ENCODE measurements at places on chromosomes 2 and 18.
A peak's percentile ranks its signal among the peaks of the same experiment; 100 is the strongest.

DNA sequence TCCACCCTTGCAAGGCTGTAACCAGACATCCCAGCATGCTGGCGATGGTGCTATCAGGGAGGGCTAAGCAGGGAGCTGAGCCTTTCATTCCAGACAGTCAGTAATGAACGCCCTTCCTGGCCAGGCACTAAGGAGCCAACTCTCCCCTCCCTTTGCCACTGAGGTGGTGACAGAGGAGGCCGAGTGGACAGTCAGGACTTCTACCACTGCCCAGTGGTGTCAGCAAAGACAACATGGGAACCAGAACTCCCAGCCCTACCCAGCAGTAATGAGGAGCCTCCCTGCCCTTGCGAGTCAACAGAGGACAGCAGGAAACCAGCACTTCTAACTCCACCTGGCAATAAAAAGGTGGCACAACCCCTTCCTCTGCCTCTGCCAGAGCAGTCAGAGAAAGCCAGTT lies 68.6 kb downstream of the ZAP70 start:
- no peak for DNase-seq

- DNase-seq = no peak
Measured at GRCh38 chr2:233369897-233370685, 15.8 kb downstream of the DGKD start.

- DNase-seq = no peak
Measured at GRCh38 chr2:1556776-1557466, 143.7 kb downstream of the TPO start.

- DNase-seq = no peak
Measured at GRCh38 chr18:10269261-10269660, 185.2 kb upstream of the APCDD1 start.

DNA sequence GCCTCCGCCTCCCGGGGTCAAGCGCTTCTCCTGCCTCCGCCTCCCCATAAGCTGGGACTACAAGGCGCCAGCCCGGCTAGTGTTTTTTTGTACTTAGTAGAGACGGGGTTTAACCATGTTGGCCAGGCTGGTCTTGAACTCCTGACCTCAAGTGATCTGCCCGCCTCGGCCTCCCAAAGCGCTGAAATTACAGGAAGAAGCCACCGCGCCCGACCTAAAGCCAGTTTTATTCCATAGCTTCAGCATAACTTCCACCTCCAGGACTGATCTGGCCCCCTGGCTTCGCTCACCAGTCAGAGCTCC lies 783 bp upstream of the TXNL4A start:
- DNase-seq = no peak

DNA sequence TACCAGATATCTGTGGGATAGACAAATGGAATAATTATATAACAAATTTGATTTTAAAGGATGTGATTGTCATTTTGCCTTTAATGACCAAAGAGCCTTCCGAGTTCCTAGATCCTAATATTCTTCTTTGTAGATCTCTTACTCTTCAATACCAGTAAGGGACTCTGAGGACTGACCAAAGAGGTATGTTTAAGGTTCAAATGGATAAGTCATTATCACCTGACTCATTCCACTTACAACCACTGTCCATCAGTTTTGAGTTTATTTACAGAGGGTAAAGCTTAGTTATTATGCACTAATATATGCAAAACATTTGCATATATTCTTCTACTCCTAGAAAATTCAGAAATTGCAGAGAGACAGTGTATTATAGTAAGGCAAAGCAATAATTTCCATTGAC lies 62.7 kb downstream of the CCDC148 start:
- DNase-seq = no peak

DNA sequence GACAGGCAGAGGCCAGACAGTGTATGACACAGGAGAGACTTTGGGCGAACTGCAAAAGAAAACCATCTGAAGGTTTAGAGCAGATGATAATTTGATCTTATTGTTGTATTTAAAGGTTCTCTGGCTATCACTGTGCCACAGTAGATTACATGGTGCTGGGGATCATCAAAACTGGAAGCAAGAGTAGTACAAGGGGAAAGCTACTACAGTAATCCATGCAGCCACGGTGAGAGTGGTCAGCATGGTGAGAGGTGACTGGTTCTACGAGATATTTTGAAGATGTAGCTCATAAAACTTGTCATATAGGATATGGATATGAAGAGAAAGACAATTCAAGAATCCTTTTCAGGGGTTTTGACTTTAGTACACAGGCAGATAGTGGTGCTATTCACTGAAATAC lies 194.8 kb upstream of the GULP1 start:
- DNase-seq = no peak

GRCh38 chr2:980176-980575 lies 29.5 kb downstream of the SNTG2 start:
- no peak for DNase-seq

DNA sequence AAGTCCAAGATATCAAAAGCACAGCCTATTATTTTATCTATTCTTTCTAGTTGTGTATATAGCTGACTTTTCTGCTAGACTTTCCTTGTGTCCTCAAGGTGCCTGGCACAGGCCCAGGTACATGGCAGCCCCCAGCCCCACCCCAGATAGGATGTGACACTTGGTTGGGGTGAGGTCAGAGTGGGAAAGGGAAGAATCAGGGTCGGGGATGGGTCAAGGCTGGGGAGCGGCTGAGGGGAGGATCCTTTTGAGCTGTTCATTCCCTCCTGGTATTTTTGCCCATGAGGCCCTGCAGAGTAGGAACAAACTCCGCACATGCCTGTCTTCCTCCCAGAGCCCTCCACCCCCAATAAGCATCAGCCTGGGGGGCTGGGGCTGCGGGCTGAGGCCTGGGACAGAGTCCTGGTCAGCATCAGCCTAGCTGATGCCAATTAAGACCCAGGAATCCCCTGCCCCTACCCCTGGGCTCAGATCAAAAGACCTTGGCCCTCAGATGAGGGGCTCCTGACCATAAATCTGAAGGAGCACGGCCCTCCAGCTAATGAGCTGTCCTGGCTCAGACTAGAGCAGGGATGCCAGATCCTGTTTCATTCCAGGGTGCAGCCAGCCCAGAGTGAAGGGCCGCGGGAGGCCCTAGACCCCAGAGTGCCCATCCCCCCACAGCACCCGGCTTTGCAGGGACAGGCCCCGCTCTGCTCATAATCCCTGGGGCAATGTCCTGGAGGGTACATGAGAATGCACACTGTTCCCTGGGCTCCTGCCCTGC lies 85.3 kb downstream of the SDC1 start:
- DNase-seq = no peak

DNA sequence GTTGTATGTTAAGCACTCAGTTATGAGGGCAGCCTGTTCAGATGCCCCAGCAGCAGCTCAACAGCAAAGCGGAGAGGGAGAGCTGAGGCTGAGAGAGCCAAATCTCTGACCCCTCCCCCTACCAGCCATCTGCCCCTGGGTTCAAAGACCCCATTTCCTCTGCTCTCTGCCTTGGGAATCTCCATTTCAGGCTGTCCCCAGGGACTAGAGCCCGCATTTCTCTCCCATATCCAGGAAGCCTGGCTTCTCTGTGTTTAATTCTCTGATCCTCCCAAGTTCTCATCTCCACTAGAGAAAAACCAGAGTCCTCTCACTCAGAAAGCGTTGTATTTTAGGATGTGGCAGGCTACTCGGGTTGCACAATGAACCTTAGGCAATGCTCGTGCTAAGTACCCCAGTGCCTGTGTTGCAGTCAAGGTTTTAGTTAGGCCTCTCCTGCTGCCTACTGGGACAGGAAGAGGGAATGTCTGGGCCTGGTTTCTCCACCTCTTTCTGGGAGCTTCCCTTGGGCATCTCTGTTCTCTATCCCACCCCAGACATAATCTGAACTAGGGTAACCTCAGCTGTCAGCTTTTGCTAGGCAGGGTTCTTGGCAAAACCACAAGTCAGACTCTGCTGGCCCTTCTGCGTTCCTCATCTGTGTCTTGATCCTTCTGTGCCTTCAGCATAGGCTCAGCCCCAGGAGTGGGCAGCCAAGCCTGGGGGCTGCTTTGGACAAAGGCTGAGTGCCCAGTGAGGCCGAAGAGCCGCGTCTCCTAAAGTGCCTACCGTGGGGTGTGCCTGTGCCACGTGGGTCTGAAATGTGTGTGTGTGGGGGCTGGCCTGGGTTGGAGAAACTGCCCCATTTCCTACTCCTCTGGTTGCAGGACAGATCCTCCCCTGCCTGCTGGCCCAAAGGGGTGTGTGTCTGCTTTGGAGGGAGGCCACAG lies 96.8 kb downstream of the STPG4 start:
- no peak for DNase-seq

DNA sequence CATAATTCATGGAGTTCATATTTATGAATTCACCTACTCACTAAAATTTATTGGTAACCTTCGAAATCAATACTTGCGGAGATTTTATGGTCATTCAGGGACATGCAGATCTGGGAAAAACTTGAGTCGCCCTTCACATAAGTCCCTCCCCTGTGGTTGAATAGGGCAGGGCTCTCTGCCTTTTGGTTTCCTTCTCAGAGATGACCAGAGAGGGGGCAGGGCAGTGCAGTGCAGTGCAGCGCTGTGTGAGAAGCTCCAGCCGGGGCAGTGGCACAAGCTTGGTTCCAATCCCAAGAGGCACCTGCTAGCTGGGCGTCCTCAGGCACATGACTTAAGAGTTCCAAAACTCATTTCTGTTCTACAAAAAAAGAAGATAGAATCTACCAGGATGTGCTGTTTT lies 274.4 kb upstream of the RAB6C start:
- no peak for DNase-seq

GRCh38 chr2:186607660-186608324 lies 17.9 kb downstream of the ITGAV start:
- DNase-seq = no peak

GRCh38 chr2:218354045-218354444 lies 2.6 kb upstream of the CATIP start:
- no peak for DNase-seq

DNA sequence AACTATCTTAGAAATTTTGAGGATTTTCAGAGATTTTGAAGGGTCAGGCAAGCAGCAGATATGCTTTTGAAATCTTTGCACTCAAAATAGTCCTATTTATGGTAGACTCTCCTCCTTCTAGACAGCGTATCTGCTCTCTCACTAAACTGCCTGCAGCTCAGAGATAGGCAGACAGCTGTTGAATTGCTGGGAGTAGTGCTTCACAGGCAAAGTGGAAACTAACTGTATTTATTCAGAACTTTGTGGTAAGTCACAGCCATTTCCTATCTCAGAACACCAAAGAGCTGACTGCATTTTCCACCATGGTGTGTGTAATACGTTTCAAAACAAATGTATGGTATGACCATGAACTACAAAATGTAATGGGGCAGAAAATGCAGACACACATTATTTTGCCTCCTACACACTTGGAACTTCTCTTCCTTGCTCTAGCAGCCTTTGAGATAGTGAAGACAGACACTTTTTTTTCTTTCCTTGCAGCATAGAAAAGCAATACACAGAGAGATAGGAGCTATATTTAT lies 352.4 kb downstream of the LRP1B start:
- no peak for DNase-seq

GRCh38 chr2:226799211-226799975 lies at the start of gene IRS1:
Gene IRS1 (minus strand): TSS chr2:226799820. CDS start chr2:226798738, 1,082 bp downstream.
- peak; percentile 41 for DNase-seq

DNA sequence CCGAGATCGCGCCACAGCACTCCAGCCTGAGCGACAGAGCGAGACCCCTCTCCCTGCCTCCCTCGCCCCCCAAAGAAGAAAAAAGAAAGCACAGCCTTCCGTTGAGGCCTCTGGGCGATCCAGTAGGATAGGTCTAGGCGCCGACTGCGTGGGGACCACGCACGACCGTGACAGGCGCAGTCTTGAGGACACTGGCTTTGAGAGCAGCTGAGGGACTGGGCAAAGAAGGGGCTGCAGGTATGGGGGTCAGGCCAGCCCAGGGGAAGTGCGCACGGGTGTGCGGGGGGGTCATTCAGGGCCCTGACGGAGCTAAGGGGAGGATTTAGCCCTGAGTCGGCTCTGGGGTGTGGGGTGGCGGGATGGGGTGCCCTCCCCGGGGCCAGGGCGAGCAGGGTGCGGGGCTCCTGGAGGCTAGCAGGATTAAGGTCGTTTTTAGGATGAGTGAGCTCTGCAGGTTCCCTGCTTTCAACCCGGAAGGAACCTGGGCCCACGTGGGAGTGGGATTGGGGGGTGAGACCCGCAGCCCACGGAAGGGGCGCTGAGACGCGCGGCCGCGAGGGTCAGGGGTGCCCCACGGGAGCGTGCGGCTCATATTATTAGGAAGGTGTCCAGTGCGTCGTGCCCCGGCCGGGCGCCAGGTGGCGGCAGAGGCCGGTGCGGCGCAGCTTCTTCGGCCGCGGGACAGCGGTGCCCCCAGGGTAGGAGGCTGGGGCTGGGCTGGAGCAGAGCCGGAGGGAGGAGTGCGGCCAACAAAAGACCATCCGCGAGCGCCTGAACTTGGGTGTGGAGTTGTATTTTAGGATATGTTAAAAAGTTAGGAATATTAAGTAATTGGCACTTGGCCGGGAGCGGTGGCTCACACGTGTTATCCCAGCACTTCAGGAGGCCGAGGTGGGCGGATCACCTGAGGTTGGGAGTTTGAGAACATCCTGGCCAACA lies 20.5 kb upstream of the ZNF236 start:
- DNase-seq = peak; percentile 40

GRCh38 chr2:1995081-1995480 lies 250.8 kb upstream of the PXDN start:
- no peak for DNase-seq

- DNase-seq = no peak
Measured at GRCh38 chr2:105443617-105444598, 45.1 kb upstream of the FHL2 start.

- DNase-seq = no peak
Measured at GRCh38 chr2:238510911-238511613, 84.3 kb downstream of the ASB1 start.

DNA sequence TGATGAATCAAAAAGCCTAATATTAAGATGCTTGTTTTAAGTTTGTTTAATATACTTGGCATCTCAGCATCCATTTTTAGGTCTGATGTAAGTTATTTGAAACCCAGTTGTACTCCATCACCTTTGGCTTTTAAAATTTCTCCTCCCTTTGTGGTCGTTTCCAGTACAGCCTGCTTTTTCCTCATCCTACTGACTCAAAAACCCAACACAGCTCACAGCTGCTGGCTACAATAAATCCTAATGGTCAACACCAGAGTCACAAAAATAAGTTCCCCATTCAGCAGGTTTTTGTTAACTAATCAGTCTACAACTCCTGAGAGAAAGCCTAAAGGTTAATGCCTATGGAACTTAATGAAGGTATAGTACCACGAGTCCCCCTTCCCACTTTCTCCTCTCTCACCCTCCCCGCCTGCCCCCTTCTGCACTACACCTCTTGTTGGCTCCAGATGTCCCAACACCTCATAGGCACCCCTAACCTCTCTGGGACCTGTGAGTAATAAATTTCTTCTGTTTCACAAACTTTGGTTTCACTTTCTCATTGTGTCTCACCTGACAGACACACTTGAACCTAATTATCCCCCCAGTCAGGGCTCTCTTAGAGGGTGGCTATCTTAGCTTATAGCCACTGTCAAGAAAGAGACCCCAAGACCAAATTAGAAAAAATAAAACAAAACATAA lies 148.6 kb downstream of the GALNT1 start:
- no peak for DNase-seq

GRCh38 chr2:231886071-231886681 lies 40.0 kb downstream of the NPPC start:
- no peak for DNase-seq

- no peak for DNase-seq
Measured at GRCh38 chr18:5543036-5543680, 639 bp downstream of the EPB41L3 start.
